Hematopoietic multipotent progenitor cell treated with erythropoietin and hydrocortisone succinate and interleukin-3 and kit ligand, for 6 days (in vitro differentiated cells): ENCODE measurements at places on chromosomes 13 and 19.

DNA sequence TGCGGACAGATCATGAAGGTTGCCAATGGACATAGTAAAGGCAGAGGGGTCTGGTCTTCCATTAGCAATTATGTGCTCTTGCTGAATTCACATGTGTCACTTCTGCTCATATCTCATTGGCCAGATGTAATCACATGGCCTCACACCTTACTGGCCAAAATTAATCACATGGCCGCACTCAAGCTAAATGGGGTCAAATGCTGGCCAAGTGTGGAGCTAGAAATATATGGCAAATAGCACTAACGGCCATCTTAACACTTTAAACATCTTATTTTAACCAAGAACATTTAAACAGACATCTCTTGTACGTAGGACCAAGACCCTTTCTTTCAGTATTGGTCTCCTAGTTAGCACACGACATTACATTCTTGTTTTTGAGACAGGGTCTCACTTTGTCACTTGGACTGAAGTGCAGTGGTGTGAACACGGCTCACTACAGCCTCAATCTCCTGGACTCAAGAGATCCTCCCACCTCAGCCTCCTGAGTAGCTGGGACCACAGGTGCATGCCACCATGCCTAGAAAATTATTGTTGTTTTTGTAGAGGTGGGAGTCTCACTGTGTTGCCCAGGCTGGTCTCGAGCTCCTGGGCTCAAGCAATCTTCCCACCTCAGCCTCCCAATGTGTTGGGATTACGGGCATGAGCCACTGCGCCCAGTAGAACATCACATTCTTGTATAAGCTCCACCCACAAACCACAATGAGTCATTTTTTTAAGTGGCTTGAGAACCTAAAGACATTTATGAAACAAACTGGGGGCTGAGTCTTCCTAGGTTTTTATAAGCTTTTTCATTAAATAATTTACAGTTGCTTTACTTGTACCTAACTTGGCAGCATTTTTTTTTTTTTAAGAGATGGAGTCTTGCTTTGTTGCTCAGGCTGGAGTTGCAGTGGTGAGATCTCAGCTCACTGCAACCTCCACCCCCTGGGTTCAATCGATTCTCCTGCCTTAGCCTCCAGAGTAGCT lies 2.9 kb upstream of the PTOV1 start:
- peak; percentile 92 for DNase-seq

DNA sequence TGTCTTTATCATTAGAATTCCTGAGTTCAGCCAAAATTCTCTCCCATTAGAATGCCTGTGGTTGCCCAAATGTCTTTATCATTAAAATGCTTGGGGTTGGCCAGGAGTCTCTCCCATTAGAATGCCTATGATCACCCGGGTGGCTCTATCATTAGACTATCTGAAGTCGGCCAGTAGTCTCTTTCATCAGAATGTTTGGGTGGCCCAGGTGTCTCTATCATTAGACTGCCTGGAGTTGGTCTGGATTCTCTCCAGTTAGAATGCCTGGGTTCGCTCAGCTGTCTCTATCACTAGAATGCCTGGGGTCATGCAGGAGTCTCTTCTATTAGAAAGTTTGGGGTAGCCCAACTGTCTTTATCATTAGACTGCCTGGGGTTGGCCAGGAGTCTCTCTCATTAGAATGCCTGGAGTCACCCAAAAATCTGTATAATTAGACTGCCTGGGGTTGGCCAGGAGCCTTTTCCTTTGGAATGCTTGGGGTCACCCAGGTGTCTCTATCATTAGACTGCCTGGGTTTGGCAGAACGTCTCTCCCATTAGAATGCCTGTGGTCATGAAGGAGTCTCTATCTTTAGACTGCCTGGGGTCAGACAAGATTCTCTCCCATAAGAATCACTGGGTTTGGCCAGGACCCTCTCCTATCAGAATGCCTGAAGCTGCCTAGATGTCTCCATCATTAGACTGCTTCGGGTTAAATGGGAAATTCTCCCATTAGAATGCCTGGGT lies 1478.3 kb downstream of the UQCRFS1 start:
- DNase-seq, result no peak

- no peak for DNase-seq
Measured at GRCh38 chr13:72973234-72973633, 85.6 kb upstream of the KLF5 start.

DNA sequence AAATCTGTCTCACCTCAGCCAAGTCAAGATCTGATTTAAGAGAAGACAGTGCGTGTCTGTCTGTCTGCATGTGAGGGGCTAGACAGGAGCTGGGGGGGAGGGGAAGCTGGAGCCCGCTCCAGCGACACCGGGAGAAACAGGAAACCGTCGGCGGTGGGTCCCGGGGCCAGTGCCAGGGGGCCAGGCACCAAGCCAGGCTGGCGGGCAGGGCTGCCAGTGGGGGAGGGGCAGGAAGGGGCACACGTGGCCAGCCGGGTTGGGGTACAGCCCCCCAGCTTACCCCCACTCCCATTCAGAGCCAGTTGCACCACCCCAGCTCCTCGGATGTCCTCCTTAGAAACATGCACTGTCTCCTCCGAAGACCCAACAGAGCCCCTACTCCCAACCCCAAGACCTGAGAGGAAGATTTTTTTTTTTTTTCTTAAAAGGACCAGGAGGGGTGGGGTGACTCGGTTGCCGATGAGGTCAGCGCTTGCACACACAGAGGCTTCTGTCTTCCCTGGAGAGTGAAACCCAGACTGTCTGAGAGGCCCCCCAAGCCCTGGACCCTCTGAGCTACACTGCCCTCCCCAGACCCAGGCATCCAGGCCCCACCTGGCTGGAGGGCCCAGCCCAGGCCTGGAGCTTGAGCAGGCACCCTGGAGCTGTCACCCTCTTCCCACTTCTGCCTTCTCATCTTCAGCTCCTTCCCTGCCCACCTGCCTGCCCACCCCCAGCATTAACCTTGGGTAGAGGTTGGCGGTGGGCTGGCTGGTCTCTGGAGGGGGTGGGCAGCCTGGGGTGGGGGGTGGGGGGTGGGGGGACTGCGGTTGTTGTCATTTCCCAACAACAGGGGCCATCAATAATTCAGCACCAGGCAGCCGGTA lies 4.0 kb downstream of the ERF start:
- DNase-seq, result peak; percentile 63

- peak; percentile 77 for DNase-seq
Measured at GRCh38 chr19:32224371-32225244, 120.8 kb upstream of the ZNF507 start.

GRCh38 chr13:99425485-99426341 lies 75.6 kb upstream of the TM9SF2 start:
- DNase-seq, result peak; percentile 32

DNA sequence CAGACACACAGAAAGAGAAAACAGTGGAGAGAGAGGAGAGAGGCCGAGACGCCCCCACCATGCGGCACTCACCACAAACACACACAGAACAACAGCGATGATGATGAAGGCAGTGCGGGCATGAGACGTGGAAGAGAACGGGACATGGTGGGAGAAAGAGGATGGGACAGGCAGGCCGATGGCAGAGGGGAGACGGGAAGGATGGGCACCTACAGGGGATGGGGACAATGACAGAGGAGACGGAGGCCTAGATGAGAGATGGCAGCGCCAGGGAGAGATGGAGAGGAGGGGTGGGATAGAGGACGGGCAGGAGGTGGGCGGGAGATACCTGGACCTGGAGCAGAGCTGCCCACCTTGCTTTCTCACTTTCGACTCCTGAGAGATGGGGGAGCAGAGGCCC lies 1.1 kb upstream of the KLK14 start:
- DNase-seq, result no peak

GRCh38 chr19:32828139-32828538 lies 41.4 kb downstream of the SLC7A9 start:
- DNase-seq, result no peak

DNA sequence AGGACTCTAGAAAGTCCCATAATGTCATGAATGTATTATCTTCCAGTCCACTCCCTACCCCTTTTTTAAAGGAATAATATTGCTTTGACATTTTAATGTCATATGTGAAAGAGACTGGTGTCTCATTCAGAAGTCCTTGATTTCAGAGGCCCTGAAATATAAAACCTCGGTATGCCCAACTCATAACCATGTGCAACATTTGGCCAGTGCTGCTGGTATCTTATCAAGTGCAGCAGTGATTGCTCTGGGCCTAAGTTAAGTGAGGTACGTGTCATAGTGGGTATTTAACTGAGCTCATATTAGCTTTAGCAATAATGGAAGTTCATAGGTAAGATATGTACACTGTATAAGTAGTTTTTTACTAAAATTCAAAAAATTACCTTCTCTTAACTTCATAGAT lies 14.7 kb downstream of the TEX30 start:
- DNase-seq, result no peak

DNA sequence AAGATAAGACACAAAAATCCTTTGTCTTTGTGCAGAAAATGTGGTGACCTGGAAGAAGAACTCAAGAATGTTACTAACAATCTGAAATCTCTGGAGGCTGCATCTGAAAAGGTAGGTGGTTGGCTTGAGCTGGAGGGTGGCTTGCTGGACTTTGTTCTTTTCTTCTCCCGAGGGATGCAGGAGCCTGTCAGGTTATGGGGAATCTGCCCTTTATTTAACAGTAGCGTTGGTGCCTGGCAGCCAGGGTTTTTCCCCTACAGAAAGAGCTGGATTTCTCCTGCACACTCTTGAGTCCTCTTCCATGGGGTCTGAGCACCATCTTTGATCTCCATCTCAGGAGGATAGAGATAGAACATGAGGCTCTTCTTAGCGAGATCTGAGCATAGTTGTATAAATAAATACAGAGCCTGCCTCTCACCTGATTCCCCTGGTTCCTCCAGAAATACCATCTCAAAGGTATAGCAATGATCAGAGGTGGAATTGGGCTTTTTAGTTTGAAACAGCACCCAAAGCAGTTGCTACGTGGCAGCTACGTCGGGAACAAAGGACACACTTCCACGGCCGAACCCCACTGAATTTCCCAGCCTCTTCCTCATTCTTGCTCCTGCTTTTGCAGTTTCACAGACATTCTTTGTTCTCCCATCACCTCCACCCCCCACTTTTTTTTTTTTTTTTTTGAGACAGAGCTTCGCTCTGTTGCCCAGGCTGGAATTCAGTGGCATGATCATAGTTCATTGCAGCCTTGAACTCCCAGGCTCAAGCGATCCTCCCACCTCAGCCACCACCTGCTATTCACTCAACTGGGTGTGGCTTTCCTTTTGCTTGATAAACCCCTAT lies 12.9 kb downstream of the TPM4 start:
- no peak for DNase-seq

GRCh38 chr13:86282442-86282841 lies 483.2 kb upstream of the SLITRK6 start:
- no peak for DNase-seq
